ENCODE measurements at places on chromosomes 2 and 18. TPM values are rescaled to one million over a fixed set of nuclear protein-coding genes. Genes with fewer than 3 reads are reported as not detected.

GRCh38 chr2:95399061-95399460, 3.4 kb upstream of the FAHD2A start:
- DNase-seq = no peak

- DNase-seq = no peak
Observed at GRCh38 chr2:3627500-3628100, 30.4 kb upstream of the ALLC start.

The KCNK3 gene
- 2.9 TPM for total RNA-seq

The CYRIA gene
- 2.2 TPM for total RNA-seq

The STPG4 gene
- not detected for total RNA-seq

- no peak for DNase-seq
Observed at GRCh38 chr2:147553775-147554271, 291.0 kb upstream of the ACVR2A start.

DNA sequence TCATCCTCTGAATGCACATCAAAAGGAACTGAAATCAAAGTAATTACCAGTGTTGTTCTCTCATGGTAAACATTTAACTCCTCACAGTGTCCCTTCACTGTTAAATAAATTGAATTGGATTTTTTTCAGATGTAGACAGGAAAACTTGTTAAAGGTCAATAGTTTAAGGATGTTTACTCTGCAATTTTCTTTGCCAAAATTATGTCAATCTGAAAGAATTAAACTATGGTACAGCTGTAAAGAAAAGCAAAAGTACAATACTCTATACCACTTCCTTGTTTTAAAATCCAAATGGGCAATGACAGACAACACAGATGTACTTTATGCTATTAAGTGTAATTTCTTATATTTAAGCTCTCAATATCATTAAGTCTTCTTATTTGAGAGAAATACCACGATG, 153.2 kb downstream of the WDPCP start:
- peak; percentile 10 for DNase-seq

GRCh38 chr2:10810202-10811161, 2.1 kb downstream of the PDIA6 start:
- peak; percentile 32 for DNase-seq

The RMDN2 gene
- total RNA-seq = 4.2 TPM

The C2orf68 gene
- 32.6 TPM for total RNA-seq

- DNase-seq = no peak
Observed at GRCh38 chr18:30920351-30920750, 122.2 kb downstream of the DSC3 start.

GRCh38 chr2:10759151-10759714, 37.8 kb downstream of the ATP6V1C2 start:
- no peak for DNase-seq

Data from cardiac muscle cell (in vitro differentiated cells and primary cell).